GDM1 (cell line): ENCODE measurements at places on chromosomes 16 and 17.

DNA sequence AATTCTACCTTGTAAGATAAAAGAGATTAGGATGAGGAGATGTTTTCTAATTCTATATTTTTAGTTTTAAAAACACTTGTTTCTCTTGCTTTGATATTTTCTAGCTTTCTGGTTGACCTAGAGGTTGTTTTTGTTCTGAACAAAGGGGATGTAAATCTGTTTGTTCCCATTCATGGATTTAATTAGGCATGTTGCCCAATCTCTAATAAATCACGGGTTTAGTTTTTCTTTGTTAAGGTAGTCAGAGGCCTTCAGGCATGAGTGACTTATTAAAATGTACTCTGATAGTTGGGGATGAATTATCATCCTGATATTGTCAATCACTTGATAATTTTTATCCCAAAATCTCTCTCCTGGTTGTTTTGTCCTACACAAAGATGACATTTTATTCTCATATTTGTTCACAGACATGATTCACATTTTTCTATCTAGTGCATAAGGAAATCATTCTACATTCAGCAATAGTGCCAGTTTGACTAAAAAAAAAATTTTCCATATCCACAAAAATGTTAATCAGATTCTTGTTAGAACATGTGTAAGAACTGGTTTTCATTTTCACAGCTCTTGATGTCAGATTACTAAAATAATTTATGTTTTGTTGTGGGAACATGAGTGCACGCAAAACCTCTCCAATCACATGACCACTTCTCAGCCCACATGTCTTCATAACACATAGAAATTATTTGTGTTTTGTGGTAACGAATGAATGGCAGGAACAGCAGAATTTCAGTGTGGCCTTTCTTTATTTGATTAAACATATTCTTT lies 95.7 kb upstream of the AKTIP start:
- no peak for DNase-seq

GRCh38 chr16:31421587-31421986 lies 6.6 kb downstream of the COX6A2 start:
- no peak for DNase-seq

- DNase-seq, result no peak
Measured at GRCh38 chr16:81265658-81266451, 27.4 kb downstream of the BCO1 start.

- DNase-seq, result peak; percentile 20
Measured at GRCh38 chr16:10929853-10930754, 12.2 kb downstream of the DEXI start.

DNA sequence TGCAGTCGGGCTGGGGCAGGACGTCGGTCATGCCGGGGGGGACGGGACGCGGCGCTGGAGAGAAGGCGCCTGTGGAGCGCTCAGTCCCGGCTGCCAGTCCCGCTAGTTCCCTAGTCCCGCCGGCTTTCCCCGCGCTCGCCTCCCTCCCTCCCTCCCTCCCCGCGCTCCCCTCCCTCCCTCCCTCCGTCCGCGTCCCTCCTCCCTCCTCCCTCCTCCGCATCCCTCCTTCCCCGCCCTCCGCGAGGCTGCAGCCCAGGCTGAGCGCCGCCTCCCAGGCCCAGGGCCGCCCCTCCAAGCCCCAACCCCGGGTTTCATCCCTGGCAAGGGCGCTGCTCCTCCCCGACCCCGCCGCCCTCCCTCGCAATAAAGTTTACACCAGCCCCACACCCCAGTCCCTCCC lies 34.8 kb downstream of the TIMM22 start:
- DNase-seq, result no peak

DNA sequence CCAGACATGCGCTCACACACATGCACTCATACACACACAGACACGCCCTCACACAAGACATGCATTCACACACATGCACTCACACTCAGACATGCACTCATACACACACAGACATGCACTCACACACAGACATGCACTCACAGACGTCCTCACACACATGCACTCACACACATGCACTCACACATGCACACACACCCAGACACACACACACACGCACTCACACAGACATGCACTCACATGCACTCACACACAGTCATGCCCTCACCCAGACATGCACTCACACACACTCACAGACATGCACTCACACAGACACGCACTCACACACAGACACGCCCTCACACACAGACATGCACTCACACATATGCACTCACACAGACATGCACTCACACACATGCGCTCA lies 2.1 kb upstream of the ZNF469 start:
- DNase-seq, result no peak

- DNase-seq, result no peak
Measured at GRCh38 chr17:30091121-30091670, 25.4 kb upstream of the NSRP1 start.

- no peak for DNase-seq
Measured at GRCh38 chr17:60153606-60154390, 4.0 kb downstream of the CA4 start.

DNA sequence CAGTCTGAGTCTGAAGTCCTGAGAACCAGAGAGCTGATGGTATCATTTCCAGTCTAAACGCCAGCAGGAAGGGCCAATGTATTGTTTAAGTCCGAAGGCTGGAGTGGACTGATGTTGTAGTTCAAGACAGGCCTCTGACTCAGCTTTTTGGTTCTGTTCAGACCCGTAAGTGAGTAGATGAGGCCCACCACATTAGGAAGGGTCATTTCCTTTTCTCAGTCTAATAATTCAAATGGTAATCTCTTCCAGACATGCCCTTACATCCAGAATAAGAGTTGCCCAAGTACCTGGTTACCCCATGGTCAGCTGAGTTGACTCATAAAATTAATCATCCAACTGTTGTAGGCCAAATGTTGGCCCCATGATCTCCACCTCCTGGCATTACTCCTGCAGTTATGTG lies 442.6 kb upstream of the HSBP1 start:
- DNase-seq, result no peak

DNA sequence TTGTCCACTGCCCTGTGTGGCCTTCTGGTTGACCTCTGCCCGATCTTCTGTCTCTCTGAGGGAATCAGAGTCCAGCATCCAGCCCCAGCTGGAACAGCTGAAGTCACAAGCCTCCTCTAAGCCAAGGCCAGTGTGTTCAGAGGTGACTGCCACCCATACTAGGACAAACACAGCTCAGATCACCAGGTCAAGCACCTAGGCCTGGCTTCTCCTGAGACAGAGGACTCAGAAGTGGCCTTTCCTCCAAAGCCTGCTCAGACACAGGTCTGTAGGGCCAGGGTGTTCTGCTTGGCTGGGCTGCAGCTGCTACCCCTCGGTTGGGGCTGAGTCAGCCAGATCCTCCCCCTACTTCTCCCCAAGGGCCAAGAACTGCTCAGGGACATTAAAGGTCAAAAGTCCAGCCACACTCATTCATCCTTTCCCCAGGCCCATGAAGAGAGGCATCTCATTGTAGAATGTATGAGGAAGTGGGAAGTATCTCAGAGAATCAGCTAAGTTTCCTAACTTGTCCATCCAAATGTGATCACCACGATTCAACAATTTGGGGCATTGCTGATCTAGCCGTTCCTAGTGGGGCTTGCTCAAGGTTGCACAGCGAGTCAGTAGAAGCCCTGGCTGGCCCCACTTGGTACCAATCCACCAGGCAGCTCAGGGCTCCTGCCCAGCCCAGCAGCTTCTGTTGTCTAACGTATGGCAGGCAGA lies 7.6 kb downstream of the SLC46A1 start:
- DNase-seq, result no peak

DNA sequence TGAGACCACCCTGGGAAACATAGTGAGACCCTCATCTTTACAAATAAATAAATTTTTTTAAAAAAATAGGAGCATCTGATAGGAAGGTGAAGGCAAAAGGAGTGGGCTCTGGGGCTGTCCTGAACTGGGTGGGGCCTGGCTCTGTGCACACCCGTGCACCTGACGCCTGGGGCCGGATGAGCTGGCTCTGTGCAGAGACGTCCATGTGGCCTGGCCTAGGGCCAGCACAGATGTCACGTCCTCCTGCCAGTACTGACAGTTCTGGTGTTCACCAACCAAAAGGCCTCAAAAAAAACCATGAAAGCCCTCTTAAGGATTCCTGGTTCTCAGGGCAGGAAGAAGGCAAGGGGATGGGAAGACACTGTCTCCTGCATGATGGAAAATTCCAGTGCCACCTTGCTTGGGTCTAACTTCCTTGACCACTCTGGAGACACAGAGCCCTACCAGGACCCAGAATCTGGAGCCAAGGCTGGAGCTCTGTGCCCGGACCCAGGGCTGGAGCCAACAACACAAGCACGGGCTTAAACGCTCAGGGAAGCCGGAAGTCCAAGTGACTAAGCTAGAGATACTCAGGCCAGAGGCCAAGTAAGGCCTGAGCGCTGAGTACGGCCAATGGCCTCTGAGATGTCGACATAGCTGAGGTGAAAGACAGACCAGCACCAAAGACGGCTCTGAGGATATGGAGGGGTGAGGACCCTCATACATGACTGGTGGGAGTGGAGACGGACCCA lies 32.9 kb downstream of the COPRS start:
- DNase-seq, result no peak

DNA sequence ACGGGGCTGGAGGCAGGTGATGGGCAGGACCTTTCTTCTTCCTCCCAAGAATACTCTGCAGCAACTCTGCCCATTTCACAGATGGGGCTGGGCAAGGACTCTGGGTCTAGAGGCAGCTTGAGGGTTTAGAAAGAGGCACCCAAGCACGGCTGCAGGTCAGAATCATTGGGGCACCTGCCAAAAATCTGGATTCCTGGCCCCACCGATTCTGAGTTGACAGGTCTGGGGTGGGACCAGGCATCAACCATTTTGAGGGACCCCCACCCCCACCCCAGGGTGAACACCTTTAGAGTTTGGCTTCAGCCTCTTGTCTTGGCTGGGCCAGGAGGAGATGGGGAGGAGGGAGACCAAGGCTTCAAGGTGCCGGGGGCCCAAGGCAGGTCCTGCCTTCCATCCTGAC lies 5.3 kb downstream of the SPPL2C start:
- DNase-seq, result no peak

DNA sequence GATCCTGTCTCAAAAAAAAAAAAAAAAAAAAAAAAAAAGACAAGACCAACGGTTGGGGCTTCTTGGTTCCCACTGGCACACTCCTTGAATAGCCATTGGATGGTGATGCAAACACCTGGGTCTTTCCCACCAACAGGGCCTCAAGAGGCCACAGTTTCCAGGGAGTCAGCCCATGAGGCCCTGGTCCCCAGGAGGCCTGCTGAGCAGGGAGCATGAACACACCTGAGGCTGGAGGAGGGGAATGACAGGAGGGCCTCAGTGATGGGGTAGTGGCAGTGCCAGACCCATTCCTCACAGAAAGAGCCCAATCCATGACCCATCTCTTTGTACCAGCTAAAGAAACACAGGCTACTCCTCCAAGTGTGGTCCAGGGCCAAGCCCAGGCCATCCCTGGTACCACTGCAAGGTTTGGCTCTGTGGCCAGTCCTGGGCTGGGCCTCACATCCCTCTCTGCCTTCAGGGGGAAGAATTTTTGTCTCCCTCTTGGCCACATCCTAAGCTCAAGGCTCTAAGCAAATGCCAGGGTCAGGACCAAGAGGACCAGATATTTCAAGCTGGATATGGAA lies 13.9 kb downstream of the ARL2BP start:
- no peak for DNase-seq

DNA sequence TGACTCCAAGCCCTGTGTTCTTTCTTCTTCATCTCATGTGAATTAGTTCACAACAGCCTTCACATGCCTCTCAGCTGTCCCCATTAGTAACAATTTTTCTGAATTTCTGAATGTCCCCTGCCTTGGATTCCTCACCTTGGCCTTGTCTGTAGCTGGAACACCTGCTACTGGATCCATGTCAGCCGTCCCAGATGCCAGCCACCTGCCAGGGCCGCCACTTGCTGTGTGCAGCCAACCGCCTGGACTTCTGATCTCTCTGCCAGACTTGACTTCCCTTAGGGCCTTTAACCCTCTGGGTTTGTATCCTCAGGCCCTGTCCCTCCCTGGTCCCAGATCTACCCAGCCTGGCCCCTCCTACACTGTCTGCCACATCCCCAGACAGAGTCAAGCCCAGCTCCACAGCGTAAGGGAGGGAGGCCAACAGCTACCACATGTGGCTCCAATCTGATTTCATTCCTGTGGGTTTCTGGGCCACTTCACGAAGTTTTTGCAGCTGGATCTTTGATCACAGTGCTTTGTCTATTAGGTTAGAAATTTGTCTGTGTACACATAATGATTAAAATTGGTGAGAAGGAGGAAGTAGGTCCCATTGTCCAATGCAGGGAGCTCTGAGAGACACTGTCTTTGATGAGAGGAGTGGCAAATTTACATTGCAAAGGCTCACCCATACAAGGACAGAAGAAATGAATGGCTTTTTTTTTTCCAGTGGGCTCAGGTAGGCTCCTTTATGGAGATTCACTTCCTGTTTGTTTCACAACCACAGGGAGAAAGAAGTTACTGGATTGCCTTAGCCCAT lies 15.3 kb downstream of the MPP2 start:
- DNase-seq, result no peak

- DNase-seq, result peak; percentile 10
Measured at GRCh38 chr17:78779850-78780249, 2.2 kb downstream of the CYTH1 start.

DNA sequence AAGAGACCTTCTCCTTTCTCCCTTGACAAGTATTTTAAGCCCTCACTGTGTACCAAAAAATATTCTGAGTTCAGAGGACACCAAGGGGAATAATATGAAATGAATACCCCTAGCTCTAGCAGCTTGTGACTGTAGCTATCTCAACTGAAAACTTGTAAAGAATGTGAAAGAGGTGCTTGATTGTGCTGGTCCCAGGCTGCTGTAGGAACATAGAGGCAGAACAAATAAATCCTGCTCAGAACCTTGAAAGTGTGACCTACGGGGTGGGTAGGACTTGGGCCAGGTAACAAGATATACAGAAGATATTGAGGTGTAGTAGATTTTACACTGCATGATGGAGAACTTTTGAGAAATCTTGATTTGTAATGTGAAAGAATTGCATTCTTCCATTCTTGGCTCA lies 606.8 kb downstream of the TOX3 start:
- DNase-seq, result no peak
